ENCODE measurements at places on chromosomes 6 and 20.

- H3K36me3 ChIP-seq, result peaks cover 65% of the 10 kb centered on the region
- no peak overlapping the region for H3K27ac ChIP-seq
- no peaks in the 10 kb centered on the region for H3K4me1 ChIP-seq
- H3K27me3 ChIP-seq, result no peaks in the 10 kb centered on the region
- no peak overlapping the region for H3K4me3 ChIP-seq
Measured at GRCh38 chr20:25005220-25005619, 12.7 kb upstream of the APMAP start.

GRCh38 chr20:11013801-11014200 lies 340.0 kb upstream of the JAG1 start:
- H3K27me3 ChIP-seq, result no peaks in the 10 kb centered on the region
- H3K4me3 ChIP-seq, result no peak overlapping the region
- no peak for DNase-seq
- no peaks in the 10 kb centered on the region for H3K36me3 ChIP-seq
- H3K27ac ChIP-seq, result peak overlapping the region; percentile 43
- H3K4me1 ChIP-seq, result no peaks in the 10 kb centered on the region

DNA sequence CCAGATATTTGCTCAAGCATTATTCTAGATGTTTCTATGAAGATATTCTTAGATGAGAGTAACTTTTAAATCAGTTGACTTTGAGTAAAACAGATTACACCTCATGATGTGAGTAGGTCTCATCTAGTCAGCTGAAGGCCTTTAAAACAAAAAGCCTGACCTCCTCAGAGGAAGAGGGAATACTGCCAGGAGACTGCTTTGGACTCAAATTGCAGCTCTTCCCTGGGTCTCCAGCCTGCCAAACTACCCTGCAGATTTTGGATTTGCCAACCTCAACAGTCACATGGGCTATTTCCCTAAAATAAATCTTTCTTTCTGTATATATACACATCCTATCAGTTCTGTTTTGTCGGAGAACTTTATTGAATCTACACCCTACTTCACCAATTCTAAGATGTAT lies 182.5 kb upstream of the TENT5A start:
- no peak for DNase-seq
- H3K4me3 ChIP-seq, result no peak overlapping the region
- no peak overlapping the region for H3K27ac ChIP-seq
- H3K36me3 ChIP-seq, result no peaks in the 10 kb centered on the region

GRCh38 chr6:156347656-156348055 lies 429.5 kb upstream of the ARID1B start:
- peak overlapping the region; percentile 31 for H3K27ac ChIP-seq
- H3K4me1 ChIP-seq, result no peaks in the 10 kb centered on the region
- H3K4me3 ChIP-seq, result peak overlapping the region; percentile 15
- DNase-seq, result no peak
- H3K36me3 ChIP-seq, result no peaks in the 10 kb centered on the region

- H3K27me3 ChIP-seq, result no peaks in the 10 kb centered on the region
- H3K27ac ChIP-seq, result no peak overlapping the region
- no peak for DNase-seq
Measured at GRCh38 chr6:49264496-49264895, 198.6 kb downstream of the MMUT start.

- H3K4me1 ChIP-seq, result no peaks in the 10 kb centered on the region
- H3K4me3 ChIP-seq, result no peak overlapping the region
- no peaks in the 10 kb centered on the region for H3K36me3 ChIP-seq
- H3K27me3 ChIP-seq, result no peaks in the 10 kb centered on the region
- no peak for DNase-seq
Measured at GRCh38 chr20:34318609-34319443, 15.7 kb upstream of the AHCY start.

- H3K4me3 ChIP-seq, result no peak overlapping the region
- H3K36me3 ChIP-seq, result no peaks in the 10 kb centered on the region
- H3K4me1 ChIP-seq, result no peaks in the 10 kb centered on the region
- no peaks in the 10 kb centered on the region for H3K27me3 ChIP-seq
- DNase-seq, result peak; percentile 21
- no peak overlapping the region for H3K27ac ChIP-seq
Measured at GRCh38 chr6:167323111-167323510, 1.8 kb upstream of the TTLL2 start.

Data from spleen (tissue), 13 donors.